ENCODE measurements at places on chromosomes 5 and 9.

- no peak for DNase-seq
Measured at GRCh38 chr9:133842174-133842573, 104.0 kb upstream of the SARDH start.

DNA sequence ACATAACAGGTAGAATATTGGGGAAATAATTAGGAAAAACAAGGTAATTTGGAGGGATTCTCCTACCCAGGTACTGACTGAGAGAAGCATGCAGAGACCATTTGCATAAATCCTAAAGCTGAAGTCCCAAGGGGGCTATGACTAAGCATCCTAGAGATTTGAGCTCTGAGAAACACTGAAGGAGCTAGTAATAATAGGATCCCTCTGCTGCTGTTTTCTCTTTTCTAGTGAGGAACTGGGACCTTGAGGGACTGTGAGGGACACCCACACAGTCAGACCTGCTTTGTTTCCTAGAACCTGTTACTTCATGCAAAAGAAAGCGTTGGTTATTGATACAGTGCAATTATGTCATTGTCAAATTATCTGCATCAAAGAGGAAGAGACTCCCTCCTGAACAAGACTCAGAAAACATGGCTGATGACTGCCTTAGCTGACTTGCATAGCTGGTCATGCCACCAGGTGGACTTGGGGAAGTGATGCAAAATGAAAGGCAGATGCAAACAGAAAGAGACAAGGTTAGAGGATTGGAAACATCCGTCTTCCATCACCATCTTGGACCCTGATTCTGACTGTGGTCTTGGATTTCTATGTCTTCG is 335.4 kb downstream of the NTRK2 start:
- no peak for DNase-seq

- DNase-seq: no peak
Measured at GRCh38 chr5:60494144-60494543, 205.8 kb downstream of the DEPDC1B start.

GRCh38 chr9:98304381-98304780 is 48.9 kb upstream of the TBC1D2 start:
- DNase-seq: no peak

GRCh38 chr9:30584559-30584958 is 1799.9 kb upstream of the ACO1 start:
- no peak for DNase-seq

- DNase-seq: no peak
Measured at GRCh38 chr9:77697238-77697984, 49.3 kb upstream of the GNA14 start.

DNA sequence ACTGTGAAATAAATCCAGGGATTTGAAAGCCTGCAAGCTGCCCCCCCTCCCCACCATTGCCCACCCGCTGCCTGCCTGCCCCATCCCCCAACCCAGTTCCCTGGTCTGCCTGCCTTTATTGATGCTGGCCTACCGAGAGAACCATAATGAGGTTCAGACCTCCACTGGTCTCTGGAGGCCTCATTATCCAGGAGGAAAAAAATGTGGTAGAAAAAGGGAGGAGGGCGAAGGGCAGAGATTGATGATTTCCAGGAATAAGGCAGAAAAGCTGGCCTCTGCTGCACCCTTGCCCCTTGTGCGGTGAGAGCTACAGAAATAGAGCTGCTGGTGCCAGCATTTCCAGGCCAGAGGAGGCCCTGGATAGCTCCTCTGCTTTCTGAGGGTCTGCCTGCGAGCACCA is 216.1 kb downstream of the PAPPA start:
- DNase-seq: no peak
